ENCODE measurements at places on chromosomes 2 and 18.

GRCh38 chr18:23503963-23504344 lies 643 bp downstream of the RMC1 start:
- H3K4me1 ChIP-seq: peaks cover 12% of the 10 kb centered on the region
- H3K36me3 ChIP-seq: peaks cover 5% of the 10 kb centered on the region
- no peaks in the 10 kb centered on the region for H3K27me3 ChIP-seq
- peak; percentile 15 for DNase-seq
- H3K27ac ChIP-seq: no peak overlapping the region

DNA sequence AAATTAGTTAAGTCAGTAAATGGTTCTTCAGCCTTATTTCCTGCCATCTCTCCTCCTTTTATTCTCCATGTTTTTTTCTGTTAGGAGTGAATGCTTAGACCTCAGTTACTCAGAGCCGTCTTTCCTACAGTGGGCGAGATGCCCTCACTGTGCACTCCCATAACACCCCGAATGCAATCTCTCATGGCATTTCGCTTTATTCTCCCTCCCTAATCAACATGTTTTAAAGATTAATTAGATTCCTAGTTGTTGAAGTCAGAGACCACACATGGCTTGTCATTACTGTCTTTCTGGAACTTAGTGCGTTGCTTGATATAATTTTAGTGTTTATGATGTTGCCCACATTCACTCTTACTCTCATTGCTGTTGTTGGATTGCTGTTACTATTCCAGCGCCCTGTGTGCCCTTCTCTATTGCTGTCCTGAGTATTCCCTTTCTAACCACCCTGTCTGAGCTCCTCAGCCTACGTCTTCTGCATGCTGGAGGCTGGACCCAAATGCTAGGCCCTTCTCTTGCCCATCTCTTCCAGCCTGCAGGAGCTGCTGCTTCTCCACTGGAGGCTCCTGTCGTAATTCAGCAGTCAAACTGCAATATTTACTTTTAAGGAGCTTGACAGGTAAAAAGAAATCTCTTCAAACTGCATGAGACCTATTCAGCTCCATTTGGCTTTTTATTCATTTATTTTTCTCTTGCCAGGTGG lies 99.3 kb downstream of the MAP2 start:
- peaks cover 34% of the 10 kb centered on the region for H3K4me1 ChIP-seq
- no peak overlapping the region for H3K27ac ChIP-seq
- no peaks in the 10 kb centered on the region for H3K36me3 ChIP-seq
- no peak overlapping the region for H3K4me3 ChIP-seq
- H3K27me3 ChIP-seq: no peaks in the 10 kb centered on the region

- H3K36me3 ChIP-seq: no peaks in the 10 kb centered on the region
- H3K4me3 ChIP-seq: no peak overlapping the region
- H3K27ac ChIP-seq: no peak overlapping the region
- no peaks in the 10 kb centered on the region for H3K4me1 ChIP-seq
- no peaks in the 10 kb centered on the region for H3K27me3 ChIP-seq
Observed at GRCh38 chr2:63926815-63927214, 85.1 kb downstream of the UGP2 start.

GRCh38 chr18:71505526-71505925 lies 1038.6 kb downstream of the CBLN2 start:
- no peaks in the 10 kb centered on the region for H3K4me1 ChIP-seq
- H3K27ac ChIP-seq: no peak overlapping the region
- no peaks in the 10 kb centered on the region for H3K27me3 ChIP-seq
- H3K36me3 ChIP-seq: no peaks in the 10 kb centered on the region
- no peak overlapping the region for H3K4me3 ChIP-seq
- DNase-seq: no peak

GRCh38 chr2:85444629-85445172 lies 26.2 kb downstream of the SH2D6 start:
- H3K4me3 ChIP-seq: no peak overlapping the region
- no peak for DNase-seq
- H3K27ac ChIP-seq: no peak overlapping the region
- no peaks in the 10 kb centered on the region for H3K36me3 ChIP-seq

DNA sequence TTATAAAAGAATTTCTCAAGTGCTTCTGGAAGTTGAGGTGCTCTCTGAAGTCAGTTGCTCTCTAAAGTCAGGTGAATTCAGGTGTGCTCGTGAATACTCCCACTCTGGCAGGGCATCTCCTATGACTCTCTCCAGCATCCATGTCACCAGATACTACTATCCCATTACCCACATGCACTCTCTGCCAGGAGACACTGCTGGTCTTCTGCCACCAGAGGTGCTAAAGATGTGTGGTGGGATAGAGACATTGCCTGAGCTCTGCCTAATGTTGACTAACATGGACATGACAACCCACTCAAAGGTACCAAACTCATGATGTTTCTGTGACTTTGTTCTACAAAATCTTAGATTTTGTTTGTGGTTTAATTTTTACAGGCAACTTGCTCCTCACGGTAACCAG lies 106.4 kb upstream of the HNRNPA3 start:
- H3K36me3 ChIP-seq: no peaks in the 10 kb centered on the region
- H3K4me3 ChIP-seq: no peak overlapping the region

DNA sequence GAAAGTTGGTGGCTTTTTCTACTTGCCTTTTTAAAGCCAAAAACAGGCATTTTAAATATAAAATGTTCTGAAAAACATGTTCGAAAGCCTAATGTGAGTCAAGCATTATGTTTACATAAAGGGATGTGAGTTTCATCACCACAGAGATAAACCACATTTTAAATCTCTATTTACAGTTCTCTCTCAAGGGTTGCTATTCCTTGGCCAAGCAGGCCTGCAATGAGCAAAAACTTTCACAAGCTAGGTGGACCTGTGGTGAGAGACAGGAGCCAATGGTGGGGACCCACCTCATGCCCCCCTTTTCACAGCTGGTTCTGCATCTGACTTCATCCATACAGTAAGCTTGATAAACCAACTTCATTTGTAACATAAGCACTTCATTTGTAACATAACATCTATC lies 65.1 kb downstream of the CUL3 start:
- H3K27ac ChIP-seq: peak overlapping the region; percentile 82
- H3K36me3 ChIP-seq: no peaks in the 10 kb centered on the region
- H3K4me1 ChIP-seq: peaks cover 58% of the 10 kb centered on the region
- H3K27me3 ChIP-seq: no peaks in the 10 kb centered on the region

GRCh38 chr2:127011796-127012195 lies 95.2 kb downstream of the BIN1 start:
- no peak for DNase-seq
- H3K4me3 ChIP-seq: no peak overlapping the region
- H3K36me3 ChIP-seq: no peaks in the 10 kb centered on the region

DNA sequence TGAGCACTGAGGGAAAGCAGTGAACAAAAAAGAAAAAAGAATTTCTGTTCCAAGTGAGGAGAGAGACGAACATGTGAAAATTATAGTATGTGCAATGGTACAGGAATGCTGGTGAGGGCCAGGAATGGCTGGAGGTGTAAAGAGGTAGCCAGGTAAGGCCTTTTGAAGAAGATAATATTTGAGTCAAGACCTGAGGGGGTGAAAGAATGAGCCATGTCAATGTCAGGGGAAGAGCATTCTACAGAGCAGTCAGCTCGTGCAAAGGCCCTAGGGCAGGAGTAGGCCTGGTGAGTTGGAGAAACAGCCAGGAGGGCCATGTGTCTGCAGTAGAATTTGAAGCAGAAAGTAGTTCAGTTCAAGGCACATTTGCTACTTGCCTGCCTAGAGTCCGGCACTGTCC lies 12.4 kb upstream of the RPL31 start:
- no peak overlapping the region for H3K27ac ChIP-seq
- DNase-seq: no peak
- no peak overlapping the region for H3K4me3 ChIP-seq
- H3K4me1 ChIP-seq: no peaks in the 10 kb centered on the region

GRCh38 chr2:209619782-209620181 lies 151.8 kb upstream of the UNC80 start:
- H3K4me1 ChIP-seq: no peaks in the 10 kb centered on the region
- no peak overlapping the region for H3K27ac ChIP-seq

GRCh38 chr18:9771977-9772660 lies 64.0 kb downstream of the RAB31 start:
- H3K36me3 ChIP-seq: no peaks in the 10 kb centered on the region
- no peak overlapping the region for H3K27ac ChIP-seq
- no peaks in the 10 kb centered on the region for H3K4me1 ChIP-seq
- no peaks in the 10 kb centered on the region for H3K27me3 ChIP-seq

GRCh38 chr2:138219961-138220360 lies 255.7 kb downstream of the HNMT start:
- H3K27me3 ChIP-seq: no peaks in the 10 kb centered on the region
- H3K4me1 ChIP-seq: no peaks in the 10 kb centered on the region
- H3K4me3 ChIP-seq: no peak overlapping the region
- no peak overlapping the region for H3K27ac ChIP-seq
